Cardiac muscle cell (in vitro differentiated cells and primary cell): ENCODE measurements at places on chromosomes 2 and 18.

GRCh38 chr18:44987371-44987770, 306.7 kb downstream of the SETBP1 start:
- no peak for DNase-seq

DNA sequence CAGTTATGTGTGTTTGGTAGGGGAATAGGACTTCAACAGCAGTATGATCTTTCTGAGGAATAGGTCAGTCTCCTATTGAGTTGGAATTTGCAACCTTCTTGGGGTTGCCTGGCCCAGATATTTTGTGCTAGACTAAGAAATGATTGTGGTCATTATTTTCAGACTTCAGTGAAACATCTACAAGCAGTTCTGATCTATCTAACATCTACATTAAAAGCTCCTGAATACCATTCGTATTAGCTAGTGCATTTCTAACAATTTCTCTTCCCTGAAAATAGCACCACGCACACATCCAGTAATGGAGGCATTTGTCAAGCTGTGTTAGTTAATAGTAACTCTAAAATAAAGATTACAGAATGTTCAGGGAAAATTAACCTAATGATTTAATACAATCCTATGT, 179.3 kb downstream of the FIGN start:
- no peak for DNase-seq

DNA sequence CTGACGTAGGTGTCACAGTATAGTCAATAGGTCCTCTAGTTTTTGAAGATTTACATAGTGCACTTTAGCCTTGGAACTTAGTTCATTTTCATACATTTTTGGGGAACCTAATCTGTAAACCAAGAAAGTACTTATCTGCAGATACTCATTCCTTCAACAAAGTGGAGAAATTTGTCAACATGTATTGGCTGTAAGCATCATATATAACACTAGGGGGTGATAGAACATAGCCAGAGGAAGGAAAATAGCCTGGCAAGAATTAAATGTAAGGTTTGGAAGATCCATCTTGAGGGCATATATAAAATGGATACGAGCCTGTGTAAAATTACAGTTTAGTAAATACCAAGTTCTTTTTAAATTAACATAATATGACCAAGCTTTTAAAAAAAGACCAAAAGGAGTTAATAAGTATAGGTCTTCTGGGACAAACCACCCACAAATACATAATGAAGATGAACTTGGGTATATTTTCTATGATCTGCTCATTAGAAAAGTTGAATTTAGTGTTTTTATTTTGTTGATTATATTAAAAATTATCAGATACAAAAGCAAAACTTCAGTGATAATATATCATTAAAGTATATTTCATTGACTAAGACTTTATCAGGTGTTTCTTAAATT, 18.2 kb downstream of the RPL37A start:
- DNase-seq = peak; percentile 71

DNA sequence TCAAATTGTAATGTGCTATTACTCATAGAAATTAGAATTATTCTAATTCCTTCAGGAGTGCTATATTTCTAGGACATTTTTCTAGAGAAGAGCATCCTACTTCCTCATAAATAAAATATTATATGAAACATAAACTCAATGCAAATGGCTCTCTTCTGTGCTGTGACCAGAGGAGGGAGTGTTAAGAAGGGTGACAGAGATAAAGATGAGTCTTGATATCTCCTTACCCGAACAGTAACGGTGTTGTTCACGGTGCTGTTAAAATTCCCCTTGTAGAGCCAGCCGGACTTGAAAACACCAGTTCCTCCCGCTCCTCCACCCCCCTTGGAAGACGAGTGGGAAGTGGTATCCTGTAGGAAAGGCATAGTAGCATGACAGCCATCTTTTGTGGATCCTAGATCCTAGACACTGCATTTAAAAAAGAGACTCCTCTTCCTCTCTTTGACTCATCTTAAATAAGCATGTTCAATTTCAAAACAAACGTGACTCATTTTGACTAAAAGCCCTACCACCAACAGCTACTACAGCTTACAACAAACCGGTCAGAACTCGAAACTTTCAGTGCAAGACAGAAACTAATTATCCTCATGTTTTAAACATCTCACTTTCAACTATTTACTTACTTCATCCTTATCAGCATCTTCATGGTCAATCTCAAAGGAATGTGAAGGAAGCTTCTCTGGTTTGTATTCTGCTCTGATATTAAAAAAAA, 156.3 kb downstream of the DOCK10 start:
- no peak for DNase-seq

GRCh38 chr2:179622635-179623300, 238.6 kb downstream of the ZNF385B start:
- DNase-seq = no peak

DNA sequence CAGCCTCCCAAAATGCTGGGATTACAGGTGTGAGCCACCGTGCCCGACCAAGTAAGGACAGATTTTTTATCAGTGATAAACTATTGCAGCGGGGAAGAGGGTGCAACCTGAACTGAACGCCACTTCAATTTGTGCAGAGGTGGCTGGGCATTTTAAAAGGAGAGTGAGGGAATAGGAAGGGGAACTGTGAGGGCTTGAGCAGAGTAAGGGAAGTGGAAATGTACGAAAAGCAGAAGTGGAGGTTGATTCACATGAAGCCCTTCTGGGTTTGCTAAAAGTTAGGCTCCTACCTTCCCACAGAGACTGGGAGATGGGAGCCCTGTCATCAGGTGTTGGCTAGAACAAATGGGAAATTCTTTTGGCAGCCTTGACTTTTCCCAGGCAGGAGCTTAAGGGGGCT, 6.1 kb downstream of the STK11IP start:
- no peak for DNase-seq

DNA sequence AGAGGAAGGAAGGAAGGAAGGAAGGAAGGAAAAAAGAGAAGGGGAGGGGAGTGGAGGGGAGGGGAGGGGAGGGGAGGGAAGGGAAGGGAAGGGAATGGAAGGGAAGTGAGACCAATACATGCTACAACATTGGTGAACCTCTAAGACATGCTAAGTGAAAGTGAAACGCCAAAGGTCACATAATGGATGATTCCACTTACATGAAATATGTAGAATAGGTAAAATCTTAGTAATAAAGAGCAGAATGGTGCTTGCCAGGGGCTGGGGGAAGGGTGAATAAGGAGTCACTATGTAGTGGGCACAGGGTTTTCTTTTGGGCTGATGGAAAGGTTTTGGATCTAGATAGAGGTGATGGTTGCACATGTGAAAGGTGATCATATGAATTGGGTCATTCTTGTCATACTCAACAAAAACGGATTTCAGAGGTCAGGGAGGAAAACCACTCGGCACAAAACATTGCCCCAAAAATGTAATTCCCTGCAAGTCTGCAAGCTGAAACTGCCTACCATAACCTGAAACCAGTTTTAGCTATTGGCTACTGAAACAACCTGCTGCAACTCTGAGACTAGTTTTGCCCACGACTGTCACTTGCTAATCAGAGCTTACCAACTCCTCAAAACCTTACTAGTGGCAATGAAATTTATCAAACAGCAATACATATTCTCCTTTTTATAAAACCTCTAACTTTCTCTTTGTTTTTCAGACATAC, 59.2 kb downstream of the CCDC141 start:
- no peak for DNase-seq

DNA sequence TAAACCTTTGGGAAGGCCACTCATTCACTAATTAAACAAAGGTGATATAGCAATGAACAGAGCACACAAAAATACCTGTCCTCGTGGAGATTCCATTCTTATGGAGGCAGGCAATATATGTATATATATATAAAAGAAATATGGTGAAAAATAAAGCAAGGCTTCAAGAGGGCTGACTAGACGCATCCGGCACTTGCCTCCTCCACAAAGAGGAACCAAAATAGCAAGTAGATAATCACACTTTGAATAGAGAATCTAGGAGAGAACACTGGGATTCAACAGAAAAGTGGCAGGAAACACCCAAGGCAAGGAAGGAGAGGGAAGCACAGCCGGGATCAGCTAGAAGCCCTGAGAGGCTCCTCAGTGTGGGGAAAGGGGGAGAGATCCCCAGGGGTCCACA, 218.4 kb upstream of the FOSL2 start:
- DNase-seq = no peak

DNA sequence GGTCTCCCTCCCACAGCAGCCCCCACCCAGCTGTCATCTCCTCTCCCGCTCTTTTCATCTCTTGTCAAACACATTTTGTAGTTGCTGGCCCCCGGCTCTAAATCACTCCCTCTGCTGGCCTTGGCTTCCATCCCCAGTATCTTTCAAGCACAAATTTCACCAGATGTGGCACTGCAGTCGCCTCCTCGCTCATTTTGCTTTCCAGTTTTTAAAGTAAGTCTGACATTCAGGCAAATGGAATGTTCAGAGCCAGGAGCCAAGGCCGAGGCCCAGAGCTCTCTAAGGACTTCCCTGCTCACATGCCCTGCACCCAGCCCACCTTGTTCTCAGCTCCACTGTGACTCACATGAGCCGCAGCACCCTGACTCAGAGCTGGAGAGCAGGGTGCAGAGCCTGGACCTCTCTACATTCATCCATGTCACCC, 158.4 kb downstream of the GALNT14 start:
- peak; percentile 36 for DNase-seq

- peak; percentile 51 for DNase-seq
Measured at GRCh38 chr2:127231130-127231865, 11.2 kb upstream of the CYP27C1 start.

- peak; percentile 96 for DNase-seq
Measured at GRCh38 chr18:59957957-59958356, 58.2 kb downstream of the PMAIP1 start.

- no peak for DNase-seq
Measured at GRCh38 chr2:191379375-191379774, 134.2 kb downstream of the MYO1B start.

DNA sequence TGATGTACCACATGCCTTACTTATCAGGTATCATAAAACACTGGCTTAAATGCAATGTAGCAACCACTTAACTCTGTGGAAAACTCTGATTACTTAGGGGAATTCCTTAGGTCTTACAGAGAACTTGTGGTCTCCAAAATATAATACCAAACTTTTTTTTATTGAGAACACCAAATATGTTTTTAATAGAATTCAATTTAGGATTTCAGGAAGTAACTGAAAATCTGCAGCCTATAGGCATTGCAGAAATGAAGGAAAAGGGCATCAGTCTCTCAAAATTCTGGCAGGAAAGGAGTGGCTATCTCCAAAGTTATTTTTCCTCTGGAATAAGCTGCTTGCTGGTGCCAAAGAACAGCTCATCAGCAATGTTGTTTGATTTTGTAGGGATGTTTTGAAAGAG, 105.3 kb upstream of the UGP2 start:
- DNase-seq = no peak

- DNase-seq = no peak
Measured at GRCh38 chr2:127020536-127020935, 86.4 kb downstream of the BIN1 start.

GRCh38 chr2:85423525-85423924, 5.0 kb downstream of the SH2D6 start:
- no peak for DNase-seq

- no peak for DNase-seq
Measured at GRCh38 chr18:23723121-23723520, 33.9 kb downstream of the LAMA3 start.

DNA sequence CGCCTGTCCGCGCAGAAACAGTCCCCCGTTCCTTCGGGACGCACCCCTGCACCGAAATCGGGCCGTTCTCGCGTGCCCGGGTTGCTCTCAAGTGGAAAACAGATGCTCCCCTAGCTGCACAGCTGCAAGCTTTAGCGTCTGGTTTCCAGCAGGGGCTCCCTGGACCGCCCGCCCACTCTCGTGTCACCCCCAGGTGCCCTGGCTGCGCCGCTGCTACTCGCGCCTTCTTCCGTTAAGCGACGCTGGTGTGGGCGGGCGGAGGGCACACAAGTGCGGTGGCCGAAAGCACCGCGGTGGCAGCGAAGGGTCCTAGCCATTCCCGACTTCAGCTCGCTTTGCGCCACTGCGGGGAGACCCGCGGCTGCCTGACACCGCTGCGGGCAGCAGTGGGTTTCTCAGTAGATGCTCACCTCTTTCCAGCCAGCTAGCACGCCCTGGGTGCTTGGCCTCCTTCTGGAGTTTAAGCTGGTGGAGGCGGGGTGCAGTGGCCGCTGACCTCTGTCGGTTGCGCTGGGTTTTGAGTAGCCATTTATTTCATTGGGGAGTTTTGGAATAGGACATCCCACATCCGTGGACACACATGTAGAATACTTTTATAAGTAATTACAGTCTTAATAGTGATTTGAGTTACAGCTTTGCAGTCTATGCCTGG, 806 bp downstream of the ZNF407 start:
- DNase-seq = peak; percentile 84

DNA sequence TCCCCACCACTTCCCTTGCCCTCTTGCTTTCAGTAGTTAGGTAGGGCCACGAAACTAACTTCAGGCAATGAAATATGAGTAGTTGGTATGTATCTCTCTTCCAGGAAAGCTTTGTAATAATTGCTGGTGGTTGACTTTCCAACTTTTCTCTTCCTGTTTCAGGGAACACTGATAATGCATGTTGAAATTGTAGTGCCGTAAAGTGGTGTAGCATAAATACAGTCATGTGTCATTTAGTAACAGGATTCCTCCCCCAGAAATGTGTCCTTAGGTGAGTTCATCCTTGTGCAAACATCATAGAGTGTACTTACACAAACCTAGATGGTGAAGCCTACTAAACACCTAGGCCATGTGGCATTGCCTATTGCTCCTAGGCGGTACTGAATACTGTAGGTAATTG, 429.2 kb downstream of the PID1 start:
- DNase-seq = no peak

DNA sequence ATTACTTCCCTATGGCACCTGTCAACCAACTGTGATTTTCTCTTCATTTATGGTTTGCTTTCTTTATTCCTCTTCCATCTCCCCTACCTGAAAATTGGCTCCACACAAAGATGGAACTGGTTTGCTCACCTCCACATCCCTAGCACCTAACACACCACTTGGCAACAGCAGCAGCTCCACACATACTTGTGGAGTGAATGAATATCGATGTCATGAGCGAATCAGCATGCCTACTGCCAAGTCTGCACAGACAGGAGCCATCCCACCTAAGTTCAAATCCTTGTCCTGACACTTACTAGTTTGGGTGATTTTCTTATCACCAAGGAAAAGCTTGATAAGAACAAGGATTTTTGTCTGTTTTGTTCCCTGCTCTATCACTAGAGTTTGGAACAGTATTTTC, 191.4 kb upstream of the TMEM200C start:
- DNase-seq = no peak

DNA sequence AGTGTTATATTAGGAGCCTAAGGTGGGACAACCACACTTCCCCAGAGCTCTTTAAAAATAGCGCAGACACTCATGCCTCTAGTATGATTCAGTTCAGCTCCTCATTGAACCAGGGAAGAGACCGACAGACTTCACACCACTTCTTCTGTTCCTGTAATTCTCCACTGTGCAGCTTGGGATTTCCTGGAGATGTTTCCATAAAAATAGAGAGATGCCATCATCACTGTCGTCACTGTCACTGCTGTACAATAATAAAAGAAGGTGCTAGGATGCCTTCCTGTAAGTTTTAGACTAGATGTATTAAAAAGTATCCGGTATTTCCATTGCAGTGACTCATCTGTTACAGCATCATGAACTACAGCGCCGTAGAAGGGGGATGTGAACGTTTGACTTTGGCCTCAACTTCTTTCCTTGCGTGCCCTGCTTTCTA, 110.9 kb downstream of the FAM210A start:
- no peak for DNase-seq
